B cell (primary cell): ENCODE measurements at places on chromosomes 5 and 9. TPM values are rescaled to one million over a fixed set of nuclear protein-coding genes. Genes with fewer than 3 reads are reported as not detected.
A peak's percentile ranks its signal among the peaks of the same experiment; 100 is the strongest.

SREK1 gene
- 116 and 117 TPM in 2 replicates for total RNA-seq

SAXO1 gene
- 0.07 TPM in 1 of 2 replicates, not detected in the other for total RNA-seq

GRCh38 chr9:132082188-132082587 is 2.5 kb upstream of the MED27 start:
- H3K27me3 ChIP-seq: no peaks in the 10 kb centered on the region
- H3K4me3 ChIP-seq: no peak overlapping the region
- no peak for DNase-seq
- peaks cover 15% of the 10 kb centered on the region for H3K4me1 ChIP-seq
- no peaks in the 10 kb centered on the region for H3K36me3 ChIP-seq

GRCh38 chr5:23157169-23157568 is 304.0 kb upstream of the CDH12 start:
- H3K27me3 ChIP-seq: no peaks in the 10 kb centered on the region
- H3K27ac ChIP-seq: no peak overlapping the region
- H3K4me3 ChIP-seq: no peak overlapping the region
- no peaks in the 10 kb centered on the region for H3K4me1 ChIP-seq
- DNase-seq: no peak

DNA sequence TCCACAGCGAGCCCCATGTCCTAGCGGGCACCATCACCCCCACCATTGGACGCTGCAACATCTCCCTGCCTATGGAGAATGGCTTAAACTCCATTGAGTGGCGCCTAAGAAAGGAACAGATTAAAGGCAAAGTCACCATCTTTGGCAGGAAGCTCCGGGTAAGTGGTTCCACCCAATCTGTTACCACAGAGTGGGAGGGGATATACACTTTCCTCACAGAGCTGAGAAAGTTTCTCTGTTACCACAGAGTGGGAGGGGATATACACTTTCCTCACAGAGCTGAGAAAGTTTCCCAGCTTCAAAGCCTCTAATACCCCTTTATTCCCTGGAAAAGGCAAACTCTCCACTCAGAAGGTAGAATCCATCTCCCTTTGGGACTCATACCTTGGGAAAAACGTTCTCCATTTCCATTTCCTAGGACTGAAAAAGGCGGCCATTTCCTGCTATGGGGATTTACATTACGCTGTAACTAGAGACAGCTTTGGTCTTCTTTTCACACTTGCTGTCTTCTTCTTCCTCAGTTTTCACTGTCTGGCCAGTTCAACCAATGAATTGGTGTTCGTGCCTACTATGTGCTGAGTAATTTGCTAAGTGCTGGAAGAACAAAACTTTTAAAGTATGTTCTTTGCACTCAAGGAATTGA is 63.4 kb upstream of the WWC1 start:
- H3K36me3 ChIP-seq: no peaks in the 10 kb centered on the region
- no peaks in the 10 kb centered on the region for H3K4me1 ChIP-seq
- no peak for DNase-seq
- H3K27ac ChIP-seq: no peak overlapping the region
- no peaks in the 10 kb centered on the region for H3K27me3 ChIP-seq
- no peak overlapping the region for H3K4me3 ChIP-seq

GRCh38 chr9:105881021-105881420 is 186.7 kb downstream of the TMEM38B start:
- no peak for DNase-seq
- H3K36me3 ChIP-seq: no peaks in the 10 kb centered on the region
- no peak overlapping the region for H3K4me3 ChIP-seq

DNA sequence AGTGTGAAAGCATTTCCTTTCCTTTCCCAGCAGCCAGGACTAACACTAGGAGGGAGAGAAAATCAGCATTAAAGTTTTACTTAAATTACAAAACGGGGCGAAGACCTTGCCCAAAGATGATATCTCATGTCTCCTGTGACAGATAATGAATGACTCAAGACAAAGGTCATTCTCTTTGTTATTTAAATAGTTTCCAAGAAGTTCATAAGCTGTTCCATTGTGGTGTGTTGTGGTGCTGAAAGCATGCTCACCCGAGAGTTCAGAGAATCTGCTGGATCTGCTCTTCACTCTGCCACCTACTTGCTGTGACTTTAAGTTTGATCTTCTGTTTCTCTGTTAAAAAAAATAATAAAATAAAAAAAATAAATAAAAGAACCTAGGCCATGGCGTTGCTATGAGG is 265.9 kb upstream of the NR4A3 start:
- H3K4me1 ChIP-seq: no peaks in the 10 kb centered on the region
- no peak overlapping the region for H3K4me3 ChIP-seq
- H3K27ac ChIP-seq: no peak overlapping the region
- H3K36me3 ChIP-seq: no peaks in the 10 kb centered on the region

DNA sequence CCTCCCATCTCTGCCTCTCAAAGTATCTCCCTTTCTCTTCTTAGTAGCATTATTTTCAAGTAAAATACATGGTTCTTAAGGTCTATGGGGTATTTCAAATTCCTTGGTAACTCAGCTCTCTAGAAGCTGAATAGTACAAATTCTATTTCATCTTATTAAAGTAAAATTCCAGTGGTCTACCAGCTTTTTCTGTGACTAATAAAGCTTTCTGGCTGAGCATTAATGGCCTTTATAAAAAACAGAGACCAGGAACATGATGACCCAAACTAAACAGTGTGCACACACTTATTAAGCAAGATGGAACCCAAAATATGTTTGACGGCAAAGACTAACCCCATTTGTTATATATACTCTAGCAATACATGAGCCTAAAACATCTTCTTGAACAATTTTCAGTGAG is 142.6 kb downstream of the OR2K2 start:
- H3K27me3 ChIP-seq: no peaks in the 10 kb centered on the region
- no peak overlapping the region for H3K27ac ChIP-seq
- H3K4me1 ChIP-seq: no peaks in the 10 kb centered on the region
- DNase-seq: no peak
- H3K4me3 ChIP-seq: no peak overlapping the region

DNA sequence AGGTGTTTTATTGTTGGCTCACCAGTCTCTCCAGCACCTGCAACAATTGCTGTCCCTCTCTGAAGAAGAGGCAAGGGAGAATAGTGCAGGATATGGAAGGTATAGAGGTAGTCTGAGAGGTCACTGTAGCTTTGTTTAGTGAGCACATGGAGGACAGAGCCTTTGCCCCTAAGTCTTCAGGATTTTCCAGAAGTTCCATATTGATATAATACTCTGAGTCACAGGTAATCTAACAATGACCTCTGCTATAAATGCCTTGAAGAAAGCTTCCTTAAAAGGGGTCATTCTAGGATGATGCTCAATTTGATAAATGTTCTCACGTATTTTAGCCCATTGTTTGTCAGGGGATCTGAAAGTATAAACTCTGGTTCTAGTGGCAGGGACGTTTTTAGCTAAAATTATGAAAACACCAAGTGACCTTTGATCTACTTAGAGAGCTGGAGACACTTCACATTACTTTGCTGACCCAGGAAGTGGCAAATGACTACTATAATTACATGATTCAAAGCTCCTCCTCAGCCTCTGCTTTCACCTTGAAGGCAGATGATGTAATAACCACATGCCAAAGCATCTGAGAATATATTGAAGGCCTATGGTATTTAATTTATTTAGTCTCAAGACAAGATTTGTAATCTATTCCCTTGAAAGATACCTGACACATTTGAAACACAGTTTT is 366.9 kb upstream of the NUDT12 start:
- H3K27me3 ChIP-seq: no peaks in the 10 kb centered on the region
- H3K36me3 ChIP-seq: no peaks in the 10 kb centered on the region

GRCh38 chr5:4204276-4205141 is 608.9 kb downstream of the IRX1 start:
- no peak overlapping the region for H3K27ac ChIP-seq
- H3K36me3 ChIP-seq: no peaks in the 10 kb centered on the region
- no peak overlapping the region for H3K4me3 ChIP-seq

- DNase-seq: no peak
- no peak overlapping the region for H3K27ac ChIP-seq
- H3K4me3 ChIP-seq: no peak overlapping the region
- H3K4me1 ChIP-seq: no peaks in the 10 kb centered on the region
Observed at GRCh38 chr9:37626708-37627292, 24.0 kb upstream of the FRMPD1 start.

DNAJA1 gene
- total RNA-seq: 66.6 and 68.6 TPM in 2 replicates

DNA sequence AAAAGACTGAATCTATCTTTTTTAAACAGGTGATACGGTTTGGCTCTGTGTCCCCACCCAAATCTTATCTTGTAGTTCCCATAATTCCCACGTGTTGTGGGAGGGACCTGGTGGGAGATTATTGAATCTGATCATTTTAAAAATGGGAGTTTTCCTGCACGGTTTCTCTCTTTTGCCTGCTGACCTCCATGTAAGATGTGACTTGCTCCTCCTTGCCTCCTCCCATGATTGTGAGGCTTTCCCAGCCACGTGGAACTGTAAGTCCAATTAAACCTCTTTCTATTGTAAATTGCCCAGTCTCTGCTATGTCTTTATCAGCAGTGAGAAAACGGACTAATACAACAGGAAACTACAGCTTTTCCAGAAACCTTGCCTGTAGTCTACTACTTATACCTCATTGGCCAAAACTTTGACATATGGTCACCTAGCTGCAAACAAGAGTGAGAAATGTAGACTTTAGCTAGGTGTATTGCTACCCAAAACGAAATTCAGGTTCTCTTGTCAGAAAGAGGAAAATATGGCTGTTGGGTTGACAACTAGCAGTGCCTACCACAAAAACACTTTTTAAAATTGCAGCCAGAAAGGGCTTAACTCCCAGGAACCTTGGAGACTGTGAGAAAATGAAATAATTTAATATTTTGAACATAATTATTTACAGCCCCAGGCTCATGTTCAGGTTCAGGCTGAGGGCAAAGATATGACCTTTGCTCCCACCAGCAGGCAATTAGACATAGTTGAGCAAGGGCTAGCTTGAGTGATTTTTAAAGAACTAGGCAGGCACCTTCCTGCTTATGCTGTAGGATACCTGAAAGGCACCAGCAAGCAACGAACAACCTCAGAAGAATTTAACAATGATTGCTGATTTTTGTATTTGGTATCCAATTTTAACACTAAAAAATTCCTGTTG is 7.4 kb upstream of the AGGF1 start:
- no peak for DNase-seq
- H3K4me3 ChIP-seq: no peak overlapping the region
- no peaks in the 10 kb centered on the region for H3K36me3 ChIP-seq
- H3K27ac ChIP-seq: no peak overlapping the region
- H3K4me1 ChIP-seq: no peaks in the 10 kb centered on the region
- peaks cover 8% of the 10 kb centered on the region for H3K27me3 ChIP-seq

GRCh38 chr9:88399966-88400365 is 11.7 kb downstream of the SPIN1 start:
- H3K27me3 ChIP-seq: no peaks in the 10 kb centered on the region
- DNase-seq: no peak
- H3K4me1 ChIP-seq: no peaks in the 10 kb centered on the region
- peaks cover 2% of the 10 kb centered on the region for H3K36me3 ChIP-seq
- no peak overlapping the region for H3K4me3 ChIP-seq

GRCh38 chr5:162299793-162300192 is 232.2 kb downstream of the GABRG2 start:
- H3K4me1 ChIP-seq: no peaks in the 10 kb centered on the region
- H3K27me3 ChIP-seq: no peaks in the 10 kb centered on the region
- DNase-seq: no peak
- H3K4me3 ChIP-seq: no peak overlapping the region
- no peaks in the 10 kb centered on the region for H3K36me3 ChIP-seq
- H3K27ac ChIP-seq: no peak overlapping the region

GRCh38 chr5:132410451-132411303 is 41.2 kb downstream of the SLC22A5 start:
- peak overlapping the region; percentile 96 for H3K27ac ChIP-seq
- peak overlapping the region; percentile 71 for H3K4me3 ChIP-seq
- peaks cover 63% of the 10 kb centered on the region for H3K4me1 ChIP-seq
- DNase-seq: peak; percentile 94
- no peaks in the 10 kb centered on the region for H3K27me3 ChIP-seq
- no peaks in the 10 kb centered on the region for H3K36me3 ChIP-seq
